Stimulated activated CD8-positive, alpha-beta memory T cell treated with anti-CD3 and anti-CD28 coated beads, Interleukin-12 subunit alpha, Interleukin-12 subunit beta, amount 100 ng/mL, for 4 hours (primary cell): ENCODE measurements at places on chromosomes 1 and 21.

DNA sequence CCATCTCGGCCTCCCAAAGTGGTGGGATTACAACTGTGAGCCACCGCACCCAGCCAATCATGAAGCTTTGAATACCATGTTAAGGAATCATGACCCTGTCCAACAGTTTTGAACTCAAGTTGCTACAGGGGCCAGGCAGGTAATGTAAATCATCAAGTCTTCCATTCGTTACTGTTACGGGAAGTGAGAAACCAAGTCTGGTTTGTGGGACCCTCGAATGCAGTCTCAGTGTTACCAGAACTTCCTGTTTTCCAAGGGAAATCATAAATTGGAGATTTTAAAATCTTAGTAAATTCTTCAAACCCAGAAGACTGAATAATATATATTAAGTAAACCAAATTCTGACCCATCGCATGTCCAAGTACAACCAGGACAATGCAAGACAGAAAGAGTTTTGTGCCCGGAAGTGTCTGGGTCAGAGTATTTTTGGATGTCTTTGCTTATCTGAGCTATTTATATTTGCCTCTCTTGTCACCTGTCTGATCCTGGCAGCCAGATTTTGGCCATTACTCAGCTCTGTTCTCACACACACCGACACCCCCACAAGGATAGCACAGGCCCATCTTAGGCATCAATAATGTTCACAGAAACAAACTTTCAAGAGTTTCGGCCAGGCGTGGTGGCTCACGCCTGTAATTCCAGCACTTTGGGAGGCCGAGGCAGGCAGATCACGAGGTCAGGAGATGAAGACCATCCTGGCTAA lies 8.8 kb downstream of the ATP5IF1 start:
- DNase-seq, result no peak

- DNase-seq, result no peak
These were observed 216.9 kb upstream of the FMN2 start for GRCh38 chr1:239874831-239875230.

GRCh38 chr1:245771511-245772281 lies 616.9 kb downstream of the KIF26B start:
- DNase-seq, result no peak

DNA sequence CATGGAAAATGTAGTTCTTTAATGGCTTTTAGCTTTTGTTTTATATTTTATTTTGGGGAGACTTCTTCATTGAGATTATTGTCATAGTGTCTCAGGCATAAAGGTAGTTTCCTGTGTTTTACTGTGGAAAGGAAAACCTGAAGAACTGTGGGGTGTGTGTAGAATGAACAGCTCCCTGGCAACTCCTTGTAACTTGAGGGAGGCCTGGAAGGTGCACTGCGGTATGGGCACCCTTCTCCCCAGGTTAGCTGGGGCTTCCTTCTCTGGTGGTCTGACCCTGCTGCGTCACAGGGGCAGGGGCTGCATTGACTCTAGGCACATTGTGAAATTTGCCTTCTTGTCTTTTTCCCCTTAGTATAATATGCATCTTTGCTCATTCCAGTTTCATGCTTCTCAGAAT lies 1.7 kb downstream of the ATP1B1 start:
- DNase-seq, result no peak

GRCh38 chr1:110594456-110595352 lies 11.5 kb downstream of the KCNA2 start:
- no peak for DNase-seq
